Right lung (tissue), 10 donors: ENCODE measurements at places on chromosomes 13 and 19. TPM values are rescaled to one million over a fixed set of nuclear protein-coding genes. Genes with fewer than 3 reads are reported as not detected.
A peak's percentile ranks its signal among the peaks of the same experiment; 100 is the strongest.

Gene TPTE2
- 0.19 TPM for polyA plus RNA-seq

DNA sequence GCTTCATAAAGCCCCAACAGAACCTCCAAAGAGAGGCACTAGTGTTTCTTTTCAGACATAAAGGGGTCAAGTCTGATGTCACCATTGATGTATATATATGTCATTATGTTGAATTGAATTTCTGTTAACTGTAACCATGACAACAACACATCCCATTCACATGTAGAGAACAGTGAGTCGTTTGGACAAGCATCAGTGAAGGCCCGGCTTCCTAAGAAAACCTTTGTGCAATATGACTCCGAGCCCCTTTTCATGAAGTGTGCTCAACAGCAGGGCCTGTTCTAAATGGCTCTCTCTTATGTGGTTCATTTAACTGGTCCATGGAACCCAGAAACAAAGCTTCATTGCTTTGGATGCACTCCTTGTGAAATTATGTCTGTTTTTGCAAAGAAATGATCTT, 67.2 kb upstream of the UBL3 start:
- no peak for DNase-seq

- no peak for DNase-seq
Observed at GRCh38 chr13:76489274-76489673, 396.9 kb downstream of the KCTD12 start.

DNA sequence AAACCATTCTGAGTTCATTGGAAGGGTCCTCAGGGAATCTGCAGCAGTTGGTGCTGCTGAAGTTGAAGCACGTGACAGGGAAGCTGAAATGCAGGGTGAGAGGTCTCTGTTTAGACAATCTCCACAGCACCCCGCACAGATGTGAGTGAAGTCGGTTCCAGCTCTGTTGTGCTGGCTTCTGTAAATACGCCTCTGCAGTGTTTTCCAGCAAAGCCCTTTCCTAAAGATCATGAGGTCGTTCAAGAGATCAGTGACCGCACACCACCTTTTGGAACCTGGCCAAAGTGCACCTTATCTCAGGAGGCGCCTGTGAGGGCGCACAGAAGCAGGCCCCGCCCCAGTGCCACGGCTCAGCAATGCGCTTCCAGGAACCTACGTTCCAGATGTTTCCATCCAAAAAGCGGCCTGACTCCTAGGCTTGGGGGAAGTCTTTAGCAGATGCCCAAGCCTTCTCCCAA, 10.8 kb downstream of the CUL4A start:
- no peak for DNase-seq

- DNase-seq, result no peak
Observed at GRCh38 chr13:99307247-99307646, at the start of gene GPR183. TSS of gene GPR183 (minus strand) at chr13:99307399. CDS start at chr13:99296145, 11,254 bp downstream.

DNA sequence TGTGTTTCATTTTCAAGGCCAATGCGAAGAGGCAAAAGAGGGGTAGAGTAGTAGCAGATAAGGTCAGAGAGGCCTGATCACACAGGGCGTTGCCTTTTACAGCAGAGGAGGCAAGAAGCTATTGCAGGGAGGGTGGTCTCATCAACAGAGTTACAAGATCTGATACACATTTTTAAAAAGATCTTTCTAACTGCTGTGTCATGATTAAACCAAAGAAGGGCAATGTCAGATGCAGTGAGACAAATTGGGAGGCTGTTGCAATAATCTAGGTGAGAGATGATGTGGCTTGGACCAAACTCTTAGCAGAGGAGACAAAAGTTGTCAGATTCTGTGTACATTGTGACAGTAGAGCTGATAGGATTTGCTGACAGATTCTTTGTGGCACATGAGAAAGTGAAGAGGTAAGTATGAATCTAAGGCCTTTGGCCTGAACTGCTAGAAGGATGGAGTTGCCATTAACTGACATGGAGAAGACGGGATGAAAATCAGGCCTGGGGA, 13.0 kb upstream of the LRRC63 start:
- DNase-seq, result no peak

DNA sequence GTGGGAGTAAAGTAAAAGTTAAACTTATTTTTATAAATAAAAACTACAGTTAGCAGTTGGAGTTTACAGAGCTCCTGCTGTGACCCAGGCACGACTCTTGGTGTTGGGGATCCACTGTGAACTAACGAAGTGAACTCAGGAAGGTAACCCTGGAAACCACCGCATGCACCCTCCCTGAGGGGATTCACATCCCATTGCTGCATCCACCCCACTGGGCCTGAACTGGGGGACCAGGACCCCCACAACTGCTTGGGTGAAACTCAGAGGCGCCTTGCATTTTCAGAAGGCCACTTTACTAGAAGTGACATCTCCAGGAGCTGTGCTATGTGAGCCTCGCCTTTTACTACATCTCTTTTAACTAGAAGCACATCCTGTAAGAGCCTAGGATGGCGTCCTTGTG, 166.4 kb downstream of the TEX29 start:
- DNase-seq, result no peak

Gene GALP
- polyA plus RNA-seq, result not detected

- no peak for DNase-seq
Observed at GRCh38 chr13:41835871-41836270, 125.0 kb downstream of the VWA8 start.

DNA sequence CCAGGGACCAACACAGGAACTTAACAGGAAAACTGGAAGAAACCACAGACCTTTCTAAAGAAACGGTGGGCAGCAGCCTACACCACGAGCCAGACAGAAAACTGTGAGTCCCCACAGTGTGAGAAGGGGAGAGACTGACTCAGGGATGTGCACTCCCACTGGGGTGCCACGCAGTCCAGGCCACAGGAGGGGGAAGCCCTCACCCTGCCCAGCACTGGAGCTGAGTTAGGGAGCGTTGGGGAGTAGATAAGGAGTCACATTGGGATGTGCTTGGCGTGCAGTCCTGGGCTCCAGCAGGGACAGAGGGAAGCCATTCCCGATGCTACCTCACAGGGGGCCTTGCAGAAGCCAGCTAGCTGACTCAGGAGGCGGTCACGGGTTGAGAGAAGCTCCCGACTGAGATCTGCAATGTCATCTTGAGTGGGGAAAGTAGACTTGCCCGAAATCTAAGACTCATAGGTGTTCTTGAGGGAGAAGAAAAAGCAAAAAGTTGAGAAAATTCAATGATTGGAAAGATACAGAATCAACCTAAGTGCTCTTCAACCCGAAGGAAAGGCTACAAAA, 17.3 kb downstream of the SIGLEC8 start:
- no peak for DNase-seq

DNA sequence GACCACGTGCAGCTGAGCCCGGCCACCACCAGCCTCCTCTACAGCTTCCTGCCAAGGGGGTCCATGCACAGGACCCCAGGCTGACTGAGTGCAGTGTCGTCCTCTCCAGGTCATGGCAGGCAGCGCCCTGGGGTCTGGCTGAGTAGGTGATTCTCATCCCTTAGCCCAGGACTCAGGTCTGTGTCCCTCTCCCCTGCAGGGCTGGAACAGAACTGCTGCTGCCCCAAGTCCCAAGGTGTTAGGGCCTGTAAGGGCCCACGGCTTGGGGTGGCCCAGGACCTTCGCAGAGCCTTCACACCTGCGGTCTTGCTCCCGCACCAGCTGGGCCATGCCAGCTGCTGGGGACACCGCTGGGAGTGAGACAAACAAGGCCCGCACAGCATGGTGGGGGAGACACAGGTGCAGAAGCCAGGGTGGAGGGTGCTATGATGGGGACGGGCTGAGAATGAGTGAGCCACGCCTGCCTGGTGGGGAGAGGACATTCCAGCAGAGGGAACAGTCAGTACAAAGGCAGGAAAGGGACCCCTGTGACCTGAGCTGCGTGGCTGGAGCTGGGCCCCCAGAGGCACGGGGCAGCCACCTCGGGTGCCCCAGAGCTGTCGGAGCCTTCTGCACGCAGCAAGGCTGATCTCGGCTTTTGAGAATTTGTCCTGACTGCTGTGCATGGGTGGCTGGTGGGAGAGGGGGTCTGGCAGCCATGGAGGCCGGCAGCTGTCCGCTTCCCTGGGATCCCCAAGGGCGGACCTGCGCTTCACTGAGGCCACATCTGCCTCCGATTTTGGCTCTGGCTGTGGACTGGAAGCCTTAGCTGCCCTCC, 11.9 kb downstream of the PLEKHF1 start:
- DNase-seq, result no peak

Gene GFY
- not detected for polyA plus RNA-seq

DNA sequence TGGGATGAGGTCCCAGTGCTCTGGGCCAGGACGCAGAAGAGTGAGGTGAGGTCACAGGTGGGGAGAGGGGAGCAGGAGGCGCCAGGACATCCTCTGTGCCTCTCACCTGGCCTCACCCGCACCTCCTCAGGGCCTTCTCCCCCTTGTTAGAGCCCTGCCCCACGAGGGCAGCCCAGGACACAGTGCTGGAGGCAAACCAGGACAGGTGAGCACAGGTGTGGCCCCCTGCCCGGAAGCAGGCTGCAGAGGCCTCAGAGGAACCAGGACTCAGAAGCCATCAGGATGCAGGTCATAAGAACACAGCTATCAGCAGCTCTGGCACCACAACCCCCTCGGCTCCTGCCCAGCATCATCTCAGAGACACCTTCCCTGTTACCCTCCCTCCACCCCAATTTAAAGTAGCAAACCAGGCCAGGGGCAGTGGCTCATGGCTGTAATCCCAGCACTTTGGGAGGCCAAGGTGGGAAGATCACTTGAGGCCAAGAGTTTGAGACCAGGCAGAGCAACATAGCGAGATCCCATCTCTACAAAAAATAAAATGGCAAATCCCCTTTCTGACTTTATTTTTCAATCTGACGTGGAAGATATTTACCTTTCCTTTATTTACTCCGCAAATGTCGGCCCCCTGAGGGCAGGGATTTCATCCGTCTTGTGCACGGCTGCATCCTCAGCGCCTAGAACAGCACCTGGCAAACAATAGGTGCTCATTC, at the start of gene CEACAM16:
Gene CEACAM16 (plus strand): TSS at position 660 of the 710 bp plus-strand sequence. CDS start 2,306 bp downstream, outside the sequence.
- no peak for DNase-seq

Gene GPR108
- polyA plus RNA-seq, result 63.7 TPM

GRCh38 chr13:21175656-21176214, 617 bp downstream of the SKA3 start:
- DNase-seq, result peak; percentile 28

DNA sequence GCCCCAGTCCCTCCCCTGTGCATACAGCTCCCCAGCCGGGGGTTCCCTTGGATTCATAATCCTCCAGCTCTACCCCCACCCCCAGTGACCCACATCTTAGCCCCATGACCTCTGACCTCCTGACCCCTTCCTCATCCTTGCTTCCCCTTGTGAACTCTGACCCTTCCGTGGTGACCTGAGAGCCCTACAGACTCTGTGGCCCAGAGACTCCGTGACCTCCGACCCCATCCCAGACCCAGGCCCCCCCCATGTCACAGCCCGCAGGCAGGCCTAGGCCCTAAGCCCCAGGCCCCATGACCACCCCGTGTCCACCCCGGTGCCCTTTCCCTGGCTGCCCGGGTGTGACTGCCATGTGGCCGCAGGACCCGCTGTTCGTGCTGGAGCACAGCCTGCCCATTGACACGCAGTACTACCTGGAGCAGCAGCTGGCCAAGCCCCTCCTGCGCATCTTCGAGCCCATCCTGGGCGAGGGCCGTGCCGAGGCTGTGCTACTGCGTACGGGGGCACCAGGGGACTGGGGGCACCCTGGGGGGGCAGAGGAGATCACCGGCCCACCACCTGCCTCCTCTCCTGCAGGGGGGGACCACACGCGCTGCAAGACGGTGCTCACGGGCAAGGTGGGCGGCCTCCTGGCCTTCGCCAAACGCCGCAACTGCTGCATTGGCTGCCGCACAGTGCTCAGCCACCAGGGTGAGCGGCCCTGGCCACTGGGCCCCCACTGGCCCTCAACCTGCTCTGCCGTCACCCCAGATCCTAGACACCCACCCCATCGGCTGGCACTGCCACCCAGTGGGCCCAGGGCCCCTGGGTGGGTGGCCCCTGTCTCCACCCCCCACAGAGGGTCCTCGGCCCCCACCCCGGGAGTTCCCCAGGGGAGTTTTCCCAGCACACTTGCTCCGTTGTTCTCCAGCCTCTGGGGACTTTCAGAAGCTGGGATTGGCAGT, 2.4 kb upstream of the SPIB start:
- no peak for DNase-seq

Gene NLRP5
- polyA plus RNA-seq, result not detected

DNA sequence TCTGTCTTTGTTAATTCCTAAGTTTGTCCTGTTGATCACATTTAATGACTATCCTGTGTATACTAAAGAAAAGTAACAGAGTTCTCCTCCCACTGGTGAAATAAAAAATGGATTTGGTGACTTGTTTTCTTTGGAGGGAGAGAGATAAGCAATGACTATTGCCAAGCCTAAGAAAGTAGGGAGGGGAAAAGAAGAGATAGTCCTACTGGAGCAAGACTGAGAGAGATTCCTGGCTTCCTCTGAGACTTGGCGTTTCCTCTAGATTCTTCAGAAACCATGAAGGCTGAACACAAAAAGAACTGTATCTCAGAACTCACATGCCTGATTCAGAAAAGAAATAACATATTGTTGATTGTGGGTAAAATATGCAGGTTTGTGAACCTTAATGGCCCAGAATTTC, 406.5 kb downstream of the FOXO1 start:
- DNase-seq, result no peak

DNA sequence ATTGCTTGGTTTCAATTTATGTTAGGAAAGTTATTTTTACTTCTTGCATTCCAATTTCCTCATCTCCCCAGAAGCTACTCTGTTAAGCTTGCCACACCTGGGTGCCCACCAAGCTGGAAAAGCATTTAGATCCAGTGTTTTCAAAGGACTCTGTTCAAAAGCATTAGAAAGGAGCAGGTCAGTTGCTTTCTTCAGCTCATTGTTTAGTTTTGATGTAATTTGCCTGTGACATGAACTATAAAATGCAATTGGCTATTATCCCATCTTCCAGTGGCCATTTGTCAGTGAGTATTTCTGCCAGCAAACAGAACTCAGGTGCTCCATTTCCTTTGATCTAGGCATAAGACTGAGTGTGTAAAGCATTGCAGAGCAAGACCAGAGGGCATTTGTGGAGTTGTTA, 46.7 kb upstream of the RNF113B start:
- DNase-seq, result no peak

Gene FBN3
- polyA plus RNA-seq, result 54.0 TPM

Gene OXGR1
- 0.36 TPM for polyA plus RNA-seq

Gene SMIM17
- 2.5 TPM for polyA plus RNA-seq

GRCh38 chr19:3977242-3978143, 6.6 kb upstream of the DAPK3 start:
- DNase-seq, result no peak
